Mammary microvascular endothelial cell (primary cell): ENCODE measurements at places on chromosomes 11 and 22. TPM values are rescaled to one million over a fixed set of nuclear protein-coding genes. Genes with fewer than 3 reads are reported as not detected.

Gene C11orf97
- total RNA-seq = not detected in 2 replicates

Gene TSGA10IP
- total RNA-seq = not detected in 2 replicates

Gene PANX3
- not detected in 2 replicates for total RNA-seq

Gene MORC2
- 14.2 and 18.5 TPM in 2 replicates for total RNA-seq

Gene ACR
- total RNA-seq = 0.40 TPM in 1 of 2 replicates, not detected in the other

Gene ELFN2
- 0.30 and 0.40 TPM in 2 replicates for total RNA-seq

Gene INSC
- 0.20 TPM in 1 of 2 replicates, not detected in the other for total RNA-seq

Gene DEFB131B
- total RNA-seq = not detected in 2 replicates

Gene SEC14L6
- not detected in 2 replicates for total RNA-seq

Gene RCOR2
- total RNA-seq = 0.07 TPM in 1 of 2 replicates, not detected in the other

Gene SLC22A12
- not detected in 2 replicates for total RNA-seq

Gene GLYAT
- total RNA-seq = not detected in 2 replicates

Gene PSMD13
- total RNA-seq = 204 and 227 TPM in 2 replicates

Gene TAGLN
- 58.5 and 66.9 TPM in 2 replicates for total RNA-seq

Gene NPAS4
- total RNA-seq = not detected in 2 replicates

Gene C11orf52
- 0.49 and 0.80 TPM in 2 replicates for total RNA-seq

Gene RAB36
- total RNA-seq = 0.73 and 1.3 TPM in 2 replicates

Gene OLFML1
- not detected in 2 replicates for total RNA-seq

Gene RASGRP2
- total RNA-seq = 1.6 TPM in 1 of 2 replicates, not detected in the other

Gene TRIM49
- total RNA-seq = not detected in 2 replicates

Gene TNNI2
- total RNA-seq = not detected in 2 replicates

Gene SLC22A6
- not detected in 2 replicates for total RNA-seq

Gene LMNTD2
- 0.05 and 0.20 TPM in 2 replicates for total RNA-seq

Gene XKR3
- not detected in 2 replicates for total RNA-seq

Gene ATG13
- total RNA-seq = 82.8 and 91.6 TPM in 2 replicates

Gene TRIM22
- total RNA-seq = 135 and 147 TPM in 2 replicates

Gene MOB2
- total RNA-seq = 22.2 and 28.5 TPM in 2 replicates

Gene PACSIN2
- 63.0 and 72.3 TPM in 2 replicates for total RNA-seq

Gene ZP1
- not detected in 2 replicates for total RNA-seq

Gene FGF19
- not detected in 2 replicates for total RNA-seq

Gene OR8D4
- not detected in 2 replicates for total RNA-seq

Gene SCO2
- 3.7 and 13.6 TPM in 2 replicates for total RNA-seq

Gene SUSD2
- under 0.01 and 0.15 TPM in 2 replicates for total RNA-seq

Gene RNF215
- total RNA-seq = 7.8 and 8.1 TPM in 2 replicates
